ENCODE measurements at places on chromosomes 3 and 15. TPM values are rescaled to one million over a fixed set of nuclear protein-coding genes. Genes with fewer than 3 reads are reported as not detected.

DNA sequence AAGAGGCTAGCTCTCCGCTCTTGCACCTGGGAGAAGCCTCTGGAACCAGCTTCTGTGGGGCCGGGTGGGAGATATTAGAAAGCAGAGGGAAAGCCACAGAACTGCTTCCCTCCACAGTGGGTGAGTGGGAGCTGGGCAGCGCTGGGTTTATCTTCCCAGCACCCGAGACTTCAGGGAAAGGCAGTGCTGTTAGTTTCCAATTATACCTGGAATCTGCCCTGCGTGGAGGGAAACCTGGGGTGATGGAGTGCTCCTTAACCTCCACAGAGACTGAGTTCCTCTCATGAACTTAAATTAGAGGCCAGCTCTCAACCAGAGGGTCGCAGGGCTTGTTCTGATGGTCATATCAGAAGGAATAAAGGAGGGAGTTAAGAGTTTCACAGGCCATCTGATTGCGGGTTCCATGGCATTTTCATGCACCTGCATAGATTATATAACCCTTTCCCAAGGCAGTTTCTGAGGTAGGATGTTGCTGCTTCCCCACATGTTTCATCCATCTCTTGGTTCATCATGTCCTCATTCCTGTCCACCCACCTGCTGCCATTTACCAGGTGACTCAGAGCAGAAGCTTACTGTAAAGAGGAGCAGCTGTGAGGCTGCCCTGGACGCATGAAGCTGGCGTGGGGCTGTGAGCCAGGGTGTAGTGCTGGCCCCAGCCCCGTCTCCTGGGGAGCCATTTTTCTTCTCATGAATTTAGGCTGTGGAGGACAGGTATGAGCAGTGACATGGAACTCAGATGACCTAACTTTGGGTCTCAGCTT, 42.5 kb downstream of the CA12 start:
- DNase-seq, result no peak

GRCh38 chr3:24725514-24726255, 231.0 kb upstream of the THRB start:
- DNase-seq, result no peak

DNA sequence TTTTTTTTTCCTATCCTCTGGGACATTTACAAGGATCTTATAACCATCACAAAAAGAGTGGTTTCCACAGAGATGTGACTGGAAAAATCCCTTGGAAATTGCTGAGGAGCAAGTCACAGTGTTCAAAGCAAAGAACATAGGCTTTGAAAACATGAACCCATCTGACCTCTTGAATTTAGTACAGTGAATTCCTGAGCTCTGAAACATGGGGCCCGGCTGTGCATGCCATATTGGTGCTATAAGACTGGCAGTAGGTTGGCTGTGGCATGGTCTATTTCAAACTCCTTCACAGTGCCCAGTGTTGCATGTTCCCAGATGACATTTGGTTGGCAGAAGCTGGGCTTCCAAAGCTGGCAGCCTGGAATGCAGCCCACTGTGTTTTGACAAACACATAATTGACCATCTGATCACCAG, 202.2 kb downstream of the TIGIT start:
- peak; percentile 66 for DNase-seq

GRCh38 chr3:5022187-5022965, 43.1 kb downstream of the BHLHE40 start:
- DNase-seq, result no peak

- no peak for DNase-seq
These were observed 17.2 kb downstream of the RASGRP1 start for GRCh38 chr15:38547255-38547997.

DNA sequence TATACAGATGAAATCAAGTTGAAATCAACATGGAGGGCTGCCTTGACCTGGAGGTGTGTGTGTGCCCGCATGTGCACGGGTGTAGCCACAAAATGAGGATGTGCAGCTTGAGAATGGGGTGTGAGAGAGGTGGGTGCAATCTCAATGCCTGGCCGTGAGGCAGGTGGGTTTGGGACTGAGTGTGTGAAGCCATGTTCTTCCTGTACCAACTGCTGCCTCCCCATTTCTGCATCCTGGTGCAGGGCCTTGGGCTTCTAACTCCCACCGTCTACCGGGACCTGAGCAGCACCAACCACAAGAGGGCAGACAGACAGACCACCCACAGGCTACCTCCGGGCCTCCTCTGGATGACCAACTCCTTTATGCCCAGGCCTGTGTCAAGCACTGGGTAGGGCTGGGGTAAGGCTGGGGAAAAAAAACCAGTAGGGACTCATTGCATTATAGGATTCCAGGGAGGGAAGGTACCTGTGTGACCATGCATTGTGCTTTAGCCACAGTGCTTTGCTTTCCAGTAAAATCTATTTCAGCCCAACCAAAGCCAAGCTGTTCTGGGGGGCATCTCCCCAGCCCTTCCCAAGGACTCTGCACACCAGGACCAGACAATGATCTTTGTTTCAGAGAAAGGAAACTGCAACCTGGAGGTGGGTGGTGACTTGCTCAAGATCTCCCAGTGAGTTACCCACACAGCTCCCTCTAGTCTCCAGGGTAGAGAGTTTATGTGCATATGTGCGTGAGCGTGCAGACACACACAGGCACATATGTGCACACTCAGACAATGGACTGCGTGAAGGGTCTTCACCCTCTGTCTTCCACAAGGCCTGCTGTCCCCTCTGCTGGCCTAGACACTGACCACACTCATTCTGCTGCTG, 162.2 kb upstream of the TLE3 start:
- DNase-seq, result no peak

GRCh38 chr15:99340347-99340746, 89.1 kb downstream of the LRRC28 start:
- no peak for DNase-seq

DNA sequence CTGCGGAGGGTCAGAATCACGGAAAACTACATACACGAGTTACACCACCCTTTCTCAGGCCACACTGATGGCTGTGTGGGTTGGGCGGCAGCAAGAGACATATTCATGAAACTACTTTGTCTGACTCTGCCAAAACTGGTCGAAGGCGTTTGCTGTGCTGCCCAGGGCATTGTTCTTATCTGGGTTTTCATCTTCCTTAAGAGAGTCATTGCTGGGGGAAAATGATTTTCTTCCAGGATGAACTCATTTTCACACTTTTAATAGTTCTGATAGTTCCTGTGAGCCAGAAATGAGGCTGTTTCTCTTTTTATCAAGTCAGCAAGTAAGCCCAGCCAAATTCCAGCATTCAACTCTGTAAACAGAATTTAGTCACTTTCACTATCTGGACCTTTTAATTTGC, 47.6 kb downstream of the TRIM71 start:
- no peak for DNase-seq

The GOLGA8T gene
- not detected for total RNA-seq

DNA sequence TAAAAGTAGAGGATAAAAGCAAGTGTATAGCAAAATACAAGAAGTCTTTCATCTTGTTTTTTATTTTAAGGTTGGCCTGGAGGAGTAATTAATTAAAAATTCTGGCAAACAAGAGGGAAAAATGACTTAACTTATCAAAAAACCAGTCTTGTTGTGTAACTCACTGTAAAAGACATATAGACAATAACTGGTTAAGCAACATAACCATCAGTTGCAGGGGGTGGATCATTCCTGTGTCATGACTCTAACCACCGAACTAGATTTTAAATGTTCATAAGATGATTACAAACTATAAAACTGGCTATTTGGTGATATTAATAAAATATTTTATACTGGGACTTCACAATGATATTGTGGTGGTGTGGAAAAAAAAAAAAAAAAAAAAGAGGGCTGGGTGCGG, 130.6 kb downstream of the STAG1 start:
- DNase-seq, result no peak

The ZCWPW2 gene
- total RNA-seq, result 2.1 TPM

DNA sequence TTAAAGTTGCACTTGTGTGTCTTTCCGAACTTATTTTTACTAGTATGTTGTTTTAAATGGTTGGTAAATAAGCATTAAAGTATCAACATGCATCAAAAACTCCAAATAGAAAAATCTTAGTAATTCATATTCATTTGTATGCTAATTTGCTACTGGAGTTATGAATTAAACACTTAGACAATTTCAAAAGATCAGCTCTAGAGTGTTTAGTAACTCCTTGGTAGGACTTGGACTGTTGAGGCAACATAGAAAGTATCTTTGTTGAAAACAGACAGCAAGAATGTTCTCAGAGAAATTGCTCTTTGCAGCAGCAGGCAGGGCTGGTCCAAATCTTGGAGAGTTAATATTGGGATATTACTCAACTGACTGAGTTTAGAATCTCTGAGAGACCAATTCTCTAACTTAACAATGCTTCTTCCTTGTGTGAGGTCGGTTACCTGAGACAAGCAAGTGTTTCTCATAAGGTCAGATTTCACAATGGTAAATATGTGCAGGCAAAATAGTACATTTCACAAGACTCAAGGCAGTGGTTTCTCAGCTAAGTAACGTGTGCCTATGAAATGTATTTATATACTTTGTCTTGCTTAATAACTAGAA, 147.8 kb upstream of the IL12A start:
- no peak for DNase-seq

GRCh38 chr3:63762934-63763550, 56.1 kb upstream of the C3orf49 start:
- no peak for DNase-seq

GRCh38 chr3:194572143-194572789, 61.0 kb downstream of the TMEM44 start:
- DNase-seq, result peak; percentile 76

GRCh38 chr15:36256404-36256807, 323.0 kb upstream of the CDIN1 start:
- no peak for DNase-seq

DNA sequence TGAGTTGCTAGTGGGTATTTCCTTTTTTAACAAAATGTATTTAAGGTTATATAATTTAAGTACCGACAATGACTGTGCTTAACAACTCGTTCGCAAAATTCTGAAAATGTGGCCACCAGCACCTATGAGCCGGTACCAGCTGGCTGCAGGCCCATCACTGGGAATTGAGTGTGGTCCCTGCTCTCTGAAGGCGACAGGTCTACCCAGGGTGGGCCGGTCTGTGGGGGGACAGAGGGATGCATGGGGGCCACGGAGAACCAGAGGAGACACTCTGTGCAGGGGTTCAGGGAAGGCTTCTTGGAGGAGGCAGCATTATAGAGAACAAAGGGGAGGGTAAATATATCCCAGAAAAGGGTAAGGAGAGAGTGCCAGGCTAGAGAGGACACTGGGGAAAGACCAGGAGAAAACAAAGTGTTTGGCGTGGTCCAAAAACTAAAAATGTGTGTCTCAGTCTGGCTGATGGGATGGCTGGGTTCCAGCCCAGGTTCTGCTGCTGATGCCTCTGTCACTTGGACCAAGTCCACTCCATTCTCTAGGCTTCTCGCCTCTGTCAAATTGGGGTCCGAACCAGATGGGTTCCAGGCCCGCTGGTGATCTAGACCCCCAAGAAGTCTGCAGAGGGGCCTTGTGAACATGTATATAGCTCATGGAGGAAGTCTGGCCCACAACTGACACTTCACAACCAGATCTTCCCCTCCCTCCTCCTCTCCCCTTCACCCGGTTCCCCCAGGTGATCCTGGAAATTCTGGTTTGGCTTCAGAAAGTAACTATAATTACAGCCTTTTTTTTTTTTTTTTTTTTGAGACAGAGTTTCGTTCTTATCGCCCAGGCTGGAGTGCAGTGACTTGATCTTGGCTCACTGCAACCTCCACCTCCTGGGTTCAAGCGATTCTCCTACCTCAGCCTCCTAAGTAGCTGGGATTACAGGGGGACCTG, 10.7 kb upstream of the CYP11A1 start:
- DNase-seq, result no peak

DNA sequence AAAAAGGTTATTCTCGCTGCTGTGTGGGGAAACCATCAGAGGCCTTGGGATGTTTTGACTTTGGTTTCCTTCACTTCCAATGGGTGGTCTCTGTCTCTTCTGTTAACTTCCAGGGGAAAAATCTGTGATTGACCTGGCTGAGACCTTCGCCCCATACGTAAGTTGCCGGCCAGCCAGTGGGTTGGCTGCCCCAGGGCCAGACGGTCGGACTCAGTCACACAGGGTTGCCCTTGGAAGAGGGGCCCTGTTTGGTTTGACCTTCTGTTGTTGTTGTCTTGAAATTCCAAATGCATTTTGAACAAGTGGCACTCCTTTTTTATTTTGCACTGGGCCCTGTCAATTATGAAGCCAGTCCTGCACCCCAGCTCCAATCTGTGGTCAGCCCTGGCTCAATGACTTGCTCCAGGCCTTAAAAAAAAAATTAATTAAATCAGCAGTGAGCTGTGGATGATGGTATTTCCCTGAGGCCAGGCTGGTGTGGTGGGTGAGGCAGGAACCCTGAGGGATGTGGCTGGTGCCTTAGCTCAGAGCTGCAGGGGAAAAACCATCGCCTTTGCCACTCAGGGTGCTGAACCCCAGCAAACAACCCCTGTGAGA, 4.5 kb downstream of the FAM107A start:
- DNase-seq, result no peak

- no peak for DNase-seq
These were observed 88.3 kb upstream of the PPIB start for GRCh38 chr15:64251121-64251520.

DNA sequence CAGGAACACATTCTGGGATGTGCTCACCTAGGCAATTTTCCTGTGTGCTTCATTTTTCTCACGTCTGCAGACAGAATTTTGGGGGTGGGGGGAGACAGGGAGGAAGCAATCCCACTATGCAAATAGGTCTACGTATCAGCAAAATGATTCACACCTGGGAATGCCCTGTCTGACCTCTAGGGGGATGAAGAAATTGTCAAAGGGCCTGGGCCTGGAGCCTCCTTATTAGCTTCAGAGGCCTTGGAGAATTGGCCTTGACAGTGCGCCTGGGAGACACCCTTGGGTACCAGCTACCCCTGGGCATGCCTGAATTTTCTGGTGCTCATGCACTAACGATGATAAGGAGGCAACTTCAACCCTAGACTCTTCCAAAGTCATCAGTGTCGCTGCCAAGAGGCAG, 207.5 kb downstream of the CADPS start:
- DNase-seq, result no peak

The MST1R gene
- total RNA-seq, result 1.5 TPM

The MAP2K1 gene
- total RNA-seq, result 36.9 TPM

- DNase-seq, result no peak
These were observed 5.1 kb upstream of the HAPLN3 start for GRCh38 chr15:88900309-88900981.

GRCh38 chr3:82556113-82556512, 794.7 kb upstream of the GBE1 start:
- no peak for DNase-seq

The CADM2 gene
- total RNA-seq, result 1.2 TPM

- no peak for DNase-seq
These were observed 45.1 kb downstream of the SEC22A start for GRCh38 chr3:123246866-123247265.

- DNase-seq, result no peak
These were observed 104.9 kb downstream of the OCA2 start for GRCh38 chr15:27993996-27994780.

The TM2D3 gene
- 56.3 TPM for total RNA-seq

GRCh38 chr3:47976135-47976732, 40.0 kb downstream of the MAP4 start:
- no peak for DNase-seq
